ENCODE measurements at places on chromosomes 16 and 17.

GRCh38 chr16:75320435-75320834, 69.0 kb upstream of the BCAR1 start:
- DNase-seq, result no peak

DNA sequence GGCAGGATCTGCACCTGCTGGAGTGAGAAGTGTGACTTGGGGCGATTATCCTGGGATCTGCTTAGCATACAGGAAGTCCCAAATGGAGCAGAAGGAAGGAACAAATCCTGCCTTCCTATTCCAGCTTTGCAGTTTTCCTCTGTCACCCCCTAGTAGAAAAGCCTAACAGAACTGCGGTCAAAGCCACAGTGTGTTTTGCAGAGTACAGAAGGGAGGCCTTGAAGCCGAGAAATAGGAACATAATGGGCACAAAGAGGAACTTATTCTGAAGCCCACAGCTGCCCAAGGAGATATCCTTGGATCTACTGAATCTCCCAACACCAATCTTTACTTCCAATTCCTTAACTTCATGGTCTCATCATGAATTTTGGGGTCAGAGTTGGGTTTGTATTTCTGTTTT, 8.5 kb downstream of the KRTAP1-5 start:
- no peak for DNase-seq

- no peak for DNase-seq
Measured at GRCh38 chr17:38429476-38430100, 1.3 kb downstream of the ARHGAP23 start.

DNA sequence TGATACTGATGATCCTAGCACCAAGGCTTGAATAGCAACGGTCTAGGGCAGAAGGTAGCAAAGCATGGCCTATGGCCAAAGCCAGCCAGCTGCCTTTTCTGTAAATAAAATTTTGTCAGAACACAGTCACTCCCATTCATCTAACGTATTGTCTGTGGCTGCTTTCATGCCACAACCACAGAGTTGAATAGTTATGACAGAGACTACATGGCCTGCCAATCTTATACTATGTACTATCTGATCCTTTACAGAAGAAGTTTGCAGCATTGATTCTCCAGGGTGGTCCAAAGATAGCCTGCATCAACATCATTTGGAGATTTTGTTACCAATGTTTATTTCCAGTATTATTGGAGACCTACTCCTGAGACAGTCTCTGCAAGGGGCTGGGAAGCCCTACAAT, 19.9 kb upstream of the MMD start:
- no peak for DNase-seq

DNA sequence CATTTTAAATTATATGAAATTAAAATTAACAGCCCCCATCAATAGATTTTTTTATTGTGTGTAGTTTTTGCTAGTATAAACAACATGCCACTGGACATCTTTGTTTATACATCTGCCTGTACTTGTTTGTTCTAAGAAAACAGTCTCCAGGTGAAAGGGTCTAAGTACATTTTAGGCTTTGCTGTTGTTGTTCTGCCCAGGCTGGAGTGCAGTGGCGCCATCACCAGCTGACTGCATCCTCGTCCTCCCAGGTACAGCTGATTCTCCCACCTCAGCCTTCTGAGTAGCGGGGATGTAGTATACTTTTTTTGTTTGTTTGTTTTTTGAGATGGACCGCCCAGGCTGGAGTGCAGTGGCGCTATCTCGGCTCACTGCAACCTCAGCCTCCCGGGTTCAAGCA, 25.5 kb downstream of the C17orf58 start:
- no peak for DNase-seq

DNA sequence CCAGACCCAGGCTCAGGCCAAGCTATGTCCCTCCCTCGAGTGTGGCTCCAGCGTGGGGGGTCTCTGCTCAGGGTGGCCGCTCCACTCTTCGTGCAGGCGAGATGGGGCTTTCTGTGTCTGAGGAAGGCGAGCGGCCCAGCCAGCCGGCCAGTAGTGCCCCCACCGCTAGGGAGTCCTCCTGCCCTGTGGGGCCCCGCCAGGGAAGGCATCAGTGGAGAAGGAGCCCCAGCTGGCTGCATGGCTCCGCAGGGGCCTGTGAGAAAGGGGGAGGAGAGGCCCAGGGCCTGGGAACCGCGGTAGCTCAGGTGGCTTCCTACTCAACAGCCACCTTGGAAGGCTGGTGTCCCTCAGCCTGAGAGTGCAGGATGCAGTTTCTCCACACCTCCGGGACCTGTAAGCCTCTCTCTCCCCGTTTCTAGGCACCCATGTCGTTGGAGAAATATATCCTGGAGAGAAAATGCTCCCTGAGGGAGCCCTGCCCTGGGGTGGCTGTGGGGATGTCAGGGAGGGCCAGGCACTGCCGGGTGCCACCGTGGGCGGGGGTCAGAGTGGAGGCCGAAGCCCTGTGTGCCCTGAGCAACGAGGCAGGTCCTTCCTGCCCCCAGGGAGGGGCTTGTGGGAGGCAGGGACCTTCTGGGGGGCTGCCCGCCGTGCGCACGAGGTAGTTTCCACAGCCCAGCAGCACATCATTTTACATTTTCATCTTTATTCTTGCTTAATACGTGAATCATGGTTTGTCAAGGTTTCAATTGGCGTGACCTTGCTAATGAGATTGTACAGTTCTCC, 3.3 kb downstream of the PIGQ start:
- no peak for DNase-seq

DNA sequence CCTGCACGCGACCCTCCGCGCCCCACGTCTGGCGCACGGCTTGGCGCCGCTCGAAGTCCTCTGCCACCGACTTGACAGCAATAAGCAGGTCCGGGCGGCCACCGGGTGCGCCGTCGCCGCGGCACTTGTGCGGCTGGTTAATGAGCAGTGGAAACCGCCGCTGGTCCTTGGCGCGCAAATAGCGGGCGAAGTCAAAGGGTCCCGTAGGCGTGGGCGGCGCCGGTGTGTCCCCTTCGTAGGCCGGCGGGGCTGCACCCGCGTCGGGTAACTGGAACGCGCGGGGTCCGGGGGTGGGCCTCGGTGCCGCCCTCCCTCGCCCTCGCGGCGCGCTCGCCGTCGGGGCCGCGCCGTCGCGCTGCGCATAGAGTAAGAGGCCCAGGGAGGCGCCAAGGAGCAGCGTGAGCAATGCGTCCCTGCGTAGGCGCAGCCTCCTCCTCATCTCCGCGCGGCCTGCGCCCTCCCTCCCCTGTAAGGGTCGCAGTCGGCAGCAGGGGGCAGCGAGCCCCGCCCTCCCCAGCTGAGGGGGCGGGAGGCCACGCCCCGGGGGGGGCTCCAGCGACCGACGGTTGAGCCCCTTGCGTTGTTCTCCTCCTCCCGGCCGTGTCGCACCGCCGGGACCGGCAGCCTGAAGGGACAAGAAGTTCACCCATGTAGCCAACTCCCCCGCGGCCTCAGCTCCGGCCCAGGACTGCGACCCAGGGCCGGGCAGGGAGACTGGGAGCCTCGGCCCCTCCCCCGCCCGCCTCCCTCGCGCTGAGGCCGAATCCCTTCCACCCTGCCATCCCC, 558 bp downstream of the B3GNT9 start:
- DNase-seq, result no peak

DNA sequence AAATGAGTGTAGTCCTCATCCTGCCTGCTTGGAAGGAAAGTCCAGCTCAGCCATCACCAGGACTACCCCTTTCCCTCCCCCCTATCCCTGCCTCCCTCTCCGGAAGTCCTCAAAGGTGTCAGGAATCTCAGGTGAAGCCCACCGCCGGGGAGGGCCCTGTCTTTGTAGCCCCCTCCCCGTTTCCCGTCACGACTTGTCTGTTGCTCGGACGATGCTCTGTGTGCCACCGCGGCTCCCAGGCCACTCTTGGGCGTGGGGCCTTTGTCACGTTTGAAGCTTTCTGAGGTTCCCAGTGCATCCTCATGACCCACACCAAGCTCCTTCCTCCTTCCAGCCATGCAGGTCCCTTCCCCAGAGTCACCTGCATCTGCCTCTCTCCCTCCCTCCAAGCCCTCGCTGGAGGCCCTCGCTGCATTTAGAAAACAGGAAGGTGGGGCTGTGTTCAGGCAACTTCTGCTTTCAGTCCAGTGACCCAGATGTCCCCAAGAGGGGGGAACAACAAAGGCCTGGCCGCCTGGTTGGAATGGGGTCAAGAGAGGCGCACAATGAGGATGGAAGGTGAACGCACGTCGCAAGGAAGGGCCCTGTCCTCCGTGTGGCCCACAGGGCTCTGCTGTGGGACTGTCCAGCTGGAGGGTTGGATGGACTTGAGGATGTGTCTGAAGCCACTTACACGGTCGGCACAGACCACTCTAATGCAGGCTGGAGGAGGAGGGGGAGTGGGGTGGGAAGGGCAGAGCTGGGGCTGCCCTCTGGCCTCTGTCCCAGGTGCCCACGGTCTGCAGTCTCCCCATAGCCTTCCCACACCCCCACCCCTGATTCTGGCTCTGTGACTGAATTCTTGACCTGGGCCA, 59.9 kb downstream of the OR1D5 start:
- no peak for DNase-seq

DNA sequence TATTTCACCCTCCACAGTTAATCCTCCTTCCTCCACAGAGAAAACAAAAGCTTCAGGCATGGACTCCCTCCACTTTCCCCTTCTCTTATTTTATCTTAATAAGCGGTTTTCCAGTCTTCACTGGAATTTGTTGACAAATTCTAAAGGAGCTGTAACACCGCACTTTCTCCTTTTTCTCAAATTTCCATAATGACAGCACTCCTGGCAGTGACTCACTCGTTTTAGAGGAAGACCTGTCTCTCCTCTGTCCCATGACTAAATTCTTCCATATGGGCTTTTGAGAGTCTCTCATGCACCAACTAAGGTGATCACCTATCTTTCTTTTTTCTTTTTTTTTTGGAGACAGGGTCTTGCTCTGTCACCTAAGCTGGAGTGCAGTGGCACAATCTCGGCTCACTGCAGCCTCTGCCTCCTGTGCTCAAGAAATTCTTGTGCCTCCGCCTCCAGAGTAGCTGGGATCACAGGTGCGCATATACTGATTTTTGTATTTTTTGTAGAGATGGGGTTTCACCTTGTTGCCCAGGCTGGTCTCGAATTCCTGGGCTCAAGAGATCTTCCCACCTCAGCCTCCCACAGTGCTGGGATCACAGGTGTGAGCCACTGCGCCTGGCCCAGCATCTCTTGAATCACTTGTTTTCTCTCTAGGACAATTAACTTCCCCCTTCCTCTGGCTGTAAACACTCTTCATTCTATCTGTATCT, 7.7 kb downstream of the ITGAM start:
- DNase-seq, result no peak

DNA sequence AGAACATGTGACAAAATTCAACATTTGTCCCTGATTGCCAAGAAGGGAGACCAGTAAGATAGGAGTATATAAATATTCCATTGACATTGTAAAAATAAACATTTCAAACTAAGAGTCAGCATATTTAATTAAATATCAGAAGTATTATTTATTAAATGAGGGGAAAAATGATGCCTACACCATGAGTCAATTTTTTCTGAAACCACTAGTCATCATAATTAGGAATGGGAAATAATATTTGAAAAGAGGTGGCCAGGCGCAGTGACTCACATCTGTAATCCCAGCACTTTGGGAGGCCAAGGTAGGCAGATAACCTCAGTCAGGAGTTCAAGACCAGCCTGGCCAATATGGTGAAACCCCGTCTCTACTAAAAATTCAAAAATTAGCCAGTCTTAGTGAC, 2.1 kb downstream of the CMTM1 start:
- DNase-seq, result no peak

GRCh38 chr16:1553946-1554825, 20.7 kb downstream of the TMEM204 start:
- DNase-seq, result no peak

GRCh38 chr17:78795861-78796516, 13.9 kb upstream of the CYTH1 start:
- no peak for DNase-seq

- DNase-seq, result no peak
Measured at GRCh38 chr17:55284001-55284884, 19.5 kb downstream of the HLF start.

GRCh38 chr16:67404740-67405226, 11.5 kb upstream of the TPPP3 start:
- DNase-seq, result no peak

DNA sequence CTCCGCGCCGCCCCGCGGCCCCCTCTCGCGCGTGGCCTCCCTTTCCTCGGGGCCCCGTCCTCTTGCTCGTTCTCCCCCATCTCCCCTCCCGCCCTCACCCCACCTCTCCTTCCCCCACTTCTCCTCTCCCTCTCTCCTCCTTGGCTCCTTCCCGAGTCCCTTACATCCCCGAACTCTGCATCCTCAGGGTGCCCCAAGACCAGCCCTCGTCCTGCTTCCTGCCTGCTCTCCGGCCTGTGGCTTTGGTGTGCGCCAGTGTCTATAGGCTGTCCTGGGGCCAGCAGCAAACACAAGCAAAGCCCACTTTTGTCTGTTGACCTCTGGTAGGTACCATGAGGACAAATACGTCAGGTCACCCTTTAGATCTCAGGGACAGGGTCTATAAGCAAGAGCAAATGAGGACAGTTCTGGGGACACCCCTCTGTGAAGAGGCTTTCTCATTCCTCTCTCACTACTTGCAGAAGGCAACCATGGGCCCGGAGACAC, 284 bp upstream of the COPZ2 start:
- no peak for DNase-seq

- no peak for DNase-seq
Measured at GRCh38 chr16:82584553-82585152, 42.1 kb upstream of the CDH13 start.

- DNase-seq, result no peak
Measured at GRCh38 chr16:55701442-55702319, 45.9 kb downstream of the SLC6A2 start.

- no peak for DNase-seq
Measured at GRCh38 chr16:88691924-88692560, 5.7 kb upstream of the SNAI3 start.

DNA sequence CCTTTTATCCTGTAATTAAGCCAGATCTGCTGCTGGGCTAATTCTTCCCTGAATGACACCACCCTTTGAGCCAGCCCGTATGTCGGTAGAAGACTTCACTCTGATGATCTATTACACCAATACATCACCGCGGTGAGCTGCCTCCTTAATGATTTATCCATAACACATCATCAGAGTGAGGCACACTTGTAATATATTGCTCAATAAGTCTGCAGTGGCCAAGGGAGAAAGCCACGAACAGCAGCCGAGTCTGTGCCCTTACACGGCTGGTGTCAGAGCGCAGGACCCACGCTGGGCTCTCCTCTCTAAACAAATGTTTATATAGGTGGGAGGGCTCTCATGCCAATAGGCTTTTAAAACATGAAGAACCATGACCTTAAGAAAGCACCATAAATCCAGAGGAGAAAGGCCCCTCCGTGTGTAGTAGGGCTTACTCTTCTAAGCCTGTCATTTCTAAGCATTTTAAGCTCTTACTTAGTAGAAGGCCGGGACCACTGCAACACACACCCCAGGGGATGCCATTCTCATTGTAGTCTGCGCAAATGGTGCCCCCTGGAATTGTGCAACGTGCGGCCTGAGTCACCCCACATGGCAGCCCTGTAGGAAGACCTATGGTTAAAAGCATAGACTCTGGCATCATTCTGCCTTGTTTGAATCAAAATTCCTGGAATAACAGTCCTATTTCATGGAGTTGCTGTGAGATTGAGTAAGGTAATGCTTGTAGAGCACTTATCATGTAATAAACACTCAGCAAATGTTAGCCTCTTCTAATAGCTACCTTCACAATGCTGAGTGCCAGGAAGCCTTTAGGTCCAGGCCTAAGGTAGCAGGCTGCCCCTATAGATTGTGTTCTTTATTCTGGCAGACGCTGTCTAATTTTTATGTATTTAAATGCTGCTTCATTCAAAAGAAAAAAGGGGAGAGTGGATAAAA, 26.1 kb downstream of the MRPS23 start:
- no peak for DNase-seq
